ENCODE measurements at places on chromosomes 6 and 20.

GRCh38 chr6:156595476-156595875 lies 181.7 kb upstream of the ARID1B start:
- H3K27ac ChIP-seq: peak overlapping the region; percentile 38
- H3K4me3 ChIP-seq: no peak overlapping the region
- no peaks in the 10 kb centered on the region for H3K36me3 ChIP-seq
- no peak for DNase-seq

DNA sequence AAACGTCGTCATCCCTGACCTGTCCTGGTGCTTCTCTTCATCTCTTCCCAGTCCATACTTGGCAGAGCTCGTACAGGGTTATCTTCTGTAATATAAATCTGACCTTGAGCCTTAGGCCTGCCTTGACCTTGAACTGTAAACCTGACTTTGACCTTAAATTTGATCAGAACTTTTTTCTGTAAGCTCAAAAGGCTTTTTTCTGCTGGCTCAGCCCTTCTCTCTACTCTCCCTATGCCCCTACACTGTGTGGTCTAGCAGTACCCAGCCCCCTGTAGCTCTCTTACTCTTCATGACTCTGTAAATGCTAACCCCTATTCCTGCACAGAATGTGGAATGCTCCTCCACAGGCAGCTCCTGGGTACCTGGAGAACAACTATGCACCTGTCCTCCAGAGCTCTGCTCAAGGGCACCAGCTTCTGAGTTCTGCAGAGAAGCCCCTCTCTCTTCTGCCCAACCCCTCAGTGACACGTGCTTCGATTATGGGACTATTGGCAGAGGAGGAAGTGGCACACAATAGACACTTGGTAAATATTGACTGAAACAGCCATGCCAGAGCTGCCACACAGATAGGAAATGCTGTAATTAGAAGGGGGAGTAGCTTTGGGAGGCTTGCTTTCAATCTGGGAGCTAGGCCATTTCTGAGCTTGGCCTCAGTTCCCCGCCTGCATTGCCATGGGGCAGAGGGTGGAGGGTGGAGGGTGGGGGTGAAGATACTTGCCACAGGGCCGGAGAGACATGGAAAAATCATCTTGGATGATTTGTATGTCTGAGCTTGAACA lies 15.4 kb downstream of the SNPH start:
- no peak overlapping the region for H3K4me3 ChIP-seq
- no peak overlapping the region for H3K27ac ChIP-seq
- H3K4me1 ChIP-seq: peaks cover 22% of the 10 kb centered on the region

GRCh38 chr20:53847837-53848170 lies 222.6 kb downstream of the BCAS1 start:
- H3K27me3 ChIP-seq: no peaks in the 10 kb centered on the region

- DNase-seq: peak; percentile 28
- no peak overlapping the region for H3K27ac ChIP-seq
- peaks cover 1% of the 10 kb centered on the region for H3K4me1 ChIP-seq
- peaks cover 3% of the 10 kb centered on the region for H3K36me3 ChIP-seq
- no peak overlapping the region for H3K4me3 ChIP-seq
- no peaks in the 10 kb centered on the region for H3K27me3 ChIP-seq
Measured at GRCh38 chr6:130037207-130037811, 18.9 kb downstream of the L3MBTL3 start.

DNA sequence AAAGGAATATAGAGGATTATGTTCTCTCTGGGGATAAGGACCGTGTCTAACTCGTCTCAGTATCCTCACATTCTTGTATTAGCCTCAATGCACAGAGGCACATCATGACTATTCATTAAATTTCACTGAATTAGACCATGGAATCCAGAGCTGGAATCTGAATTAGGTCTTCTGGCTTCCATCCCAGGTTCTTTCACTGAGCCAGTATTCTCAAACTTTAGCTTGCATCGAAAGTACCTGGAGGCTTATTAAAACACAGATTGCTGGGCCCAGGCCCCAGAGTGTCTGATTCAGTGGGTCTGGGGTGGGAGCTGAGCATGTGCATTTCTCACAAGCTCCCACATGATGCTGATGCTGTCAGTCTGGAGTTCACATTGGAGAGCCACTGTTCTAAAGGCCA lies 142.0 kb downstream of the UST start:
- H3K4me1 ChIP-seq: peaks cover 3% of the 10 kb centered on the region
- H3K4me3 ChIP-seq: no peak overlapping the region
- H3K27me3 ChIP-seq: no peaks in the 10 kb centered on the region
- H3K27ac ChIP-seq: no peak overlapping the region
- DNase-seq: no peak

DNA sequence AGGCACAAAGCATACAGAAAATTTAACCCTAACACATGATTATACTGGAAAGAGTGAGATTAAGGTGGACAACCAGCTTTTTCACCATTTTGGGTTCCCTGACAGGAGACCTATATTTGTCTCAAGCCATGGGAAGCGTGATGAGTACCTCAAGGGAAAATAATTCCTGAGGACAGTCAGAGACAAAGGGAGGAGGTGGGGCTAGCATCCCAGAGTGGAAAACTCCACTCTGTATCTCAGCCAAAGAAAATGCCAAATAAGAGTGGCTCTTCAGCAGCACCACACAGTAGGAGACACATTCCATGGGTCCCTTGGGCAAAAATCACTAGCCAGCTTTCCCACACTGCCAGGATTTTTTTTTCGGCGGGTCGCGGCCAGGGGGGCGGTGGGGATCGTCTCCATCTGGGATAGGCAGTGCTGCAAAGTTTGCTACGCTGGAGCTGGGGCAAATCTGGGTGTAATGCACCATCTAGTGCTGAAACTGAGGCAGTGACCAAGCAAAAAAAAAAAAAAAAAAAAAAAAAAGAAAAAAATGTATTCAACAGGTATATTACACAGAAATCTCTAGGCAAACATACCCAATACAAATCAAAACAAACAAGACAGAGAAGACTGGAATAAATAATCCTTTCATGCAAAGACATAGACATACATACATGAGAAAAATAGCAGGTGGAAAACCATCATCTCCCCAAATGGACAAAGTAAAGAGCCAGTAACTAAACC lies 77.3 kb upstream of the SLC35F1 start:
- no peaks in the 10 kb centered on the region for H3K4me1 ChIP-seq
- peak overlapping the region; percentile 47 for H3K27ac ChIP-seq
- no peaks in the 10 kb centered on the region for H3K27me3 ChIP-seq
- peak overlapping the region; percentile 72 for H3K4me3 ChIP-seq

DNA sequence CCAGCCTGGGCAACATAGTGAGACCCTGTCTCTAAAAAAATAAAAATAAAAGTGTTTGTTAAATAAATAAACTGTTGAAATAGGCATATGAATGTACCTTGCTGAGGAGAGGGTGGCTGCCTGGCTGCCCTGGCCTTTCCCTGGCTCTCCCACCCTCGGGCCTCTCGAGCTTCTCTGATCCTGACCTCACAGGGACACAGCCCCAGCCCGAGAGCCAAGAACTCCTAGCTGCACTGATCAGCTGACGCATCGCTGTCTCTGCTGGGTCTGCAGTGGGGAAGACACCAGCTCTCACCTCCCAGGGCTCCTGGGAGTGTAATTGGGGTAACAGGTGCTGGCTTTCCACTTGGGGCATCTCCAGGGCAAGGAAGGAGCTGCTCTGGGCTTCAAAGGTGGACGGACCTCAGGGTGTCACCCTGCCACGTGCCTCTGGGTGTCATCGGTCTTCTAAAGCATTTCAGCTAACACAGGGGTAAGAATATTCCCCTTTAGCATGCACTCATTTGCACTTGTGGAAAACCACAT lies 6.9 kb downstream of the TCF15 start:
- no peak overlapping the region for H3K27ac ChIP-seq
- no peaks in the 10 kb centered on the region for H3K4me1 ChIP-seq
- H3K27me3 ChIP-seq: peaks cover 67% of the 10 kb centered on the region

- H3K27ac ChIP-seq: no peak overlapping the region
- no peaks in the 10 kb centered on the region for H3K4me1 ChIP-seq
- DNase-seq: no peak
- H3K36me3 ChIP-seq: no peaks in the 10 kb centered on the region
Measured at GRCh38 chr20:59666586-59666985, 62.2 kb downstream of the PHACTR3 start.

- peaks cover 7% of the 10 kb centered on the region for H3K27me3 ChIP-seq
- H3K27ac ChIP-seq: no peak overlapping the region
- H3K4me1 ChIP-seq: no peaks in the 10 kb centered on the region
- H3K4me3 ChIP-seq: no peak overlapping the region
- peak; percentile 52 for DNase-seq
Measured at GRCh38 chr6:24991810-24992467, 56.2 kb upstream of the RIPOR2 start.

GRCh38 chr6:33926451-33926850 lies 122.6 kb upstream of the MLN start:
- peaks cover 2% of the 10 kb centered on the region for H3K4me1 ChIP-seq
- H3K27ac ChIP-seq: no peak overlapping the region
- DNase-seq: peak; percentile 4
- no peaks in the 10 kb centered on the region for H3K36me3 ChIP-seq

GRCh38 chr6:11398451-11399326 lies 138.9 kb upstream of the TMEM170B start:
- H3K4me1 ChIP-seq: peaks cover 2% of the 10 kb centered on the region
- H3K4me3 ChIP-seq: no peak overlapping the region
- no peaks in the 10 kb centered on the region for H3K36me3 ChIP-seq
- DNase-seq: peak; percentile 40

DNA sequence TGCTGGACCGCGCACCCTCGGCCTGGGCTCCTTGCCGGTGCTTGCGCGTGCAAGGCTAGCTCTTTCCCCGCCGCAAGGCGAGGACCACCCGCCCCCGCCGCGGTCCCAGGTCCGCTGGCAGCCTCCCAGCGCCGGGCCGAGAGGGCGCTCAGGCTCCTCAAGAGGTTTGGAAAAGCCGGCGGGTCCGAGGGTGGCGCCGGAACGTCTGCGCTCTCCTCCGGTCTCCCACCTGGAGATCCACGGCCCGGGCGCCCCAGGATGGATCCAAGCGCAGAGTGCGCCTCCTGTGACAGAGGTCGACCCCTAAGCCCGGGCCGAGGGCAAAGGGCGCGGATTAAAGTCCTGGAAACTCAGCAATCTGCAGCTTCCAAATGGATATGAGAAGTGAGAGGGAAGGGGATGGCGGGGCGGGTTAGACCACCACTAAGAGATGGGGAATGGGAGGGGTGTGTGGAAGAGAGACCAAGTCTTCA lies 575 bp upstream of the MICAL1 start:
- H3K36me3 ChIP-seq: peaks cover 29% of the 10 kb centered on the region
- peaks cover 20% of the 10 kb centered on the region for H3K4me1 ChIP-seq
- DNase-seq: no peak
- no peak overlapping the region for H3K27ac ChIP-seq
- peak overlapping the region; percentile 95 for H3K4me3 ChIP-seq

DNA sequence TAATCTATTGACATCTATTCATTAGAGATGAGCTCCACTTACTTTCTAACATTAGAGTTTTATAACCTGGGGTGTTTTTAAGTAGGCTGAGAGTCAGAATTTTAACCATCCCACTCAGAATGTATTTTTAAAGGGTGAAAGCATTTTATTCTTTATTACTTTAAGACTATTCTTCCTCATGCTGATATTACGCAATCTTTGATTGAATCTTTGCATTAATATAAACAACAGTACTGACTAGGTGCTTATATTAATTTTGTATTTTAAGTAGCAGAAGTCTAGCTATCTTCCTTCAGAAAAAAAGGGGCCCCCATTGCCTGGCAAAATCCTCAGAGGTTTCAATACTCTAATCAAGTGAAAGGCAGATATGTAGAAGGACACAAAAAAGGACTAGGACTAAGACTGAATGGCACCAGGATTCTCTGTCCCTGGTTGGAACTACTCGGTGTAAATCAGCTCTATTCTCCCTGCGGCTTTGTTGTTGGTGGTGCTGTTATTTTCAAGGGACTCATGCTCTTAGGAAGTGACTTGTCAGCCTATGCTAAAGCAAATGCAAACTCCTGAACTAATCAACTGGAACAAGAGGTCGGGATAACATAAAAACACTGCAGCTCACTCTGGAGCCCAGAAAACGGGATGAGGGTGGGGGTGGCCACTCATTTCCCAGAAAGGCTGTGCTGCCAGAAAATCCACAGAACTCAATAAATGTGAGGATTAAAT lies 1324.4 kb downstream of the GRIK2 start:
- H3K27ac ChIP-seq: no peak overlapping the region
- H3K4me3 ChIP-seq: no peak overlapping the region
- no peak for DNase-seq
- no peaks in the 10 kb centered on the region for H3K27me3 ChIP-seq
- no peaks in the 10 kb centered on the region for H3K36me3 ChIP-seq

DNA sequence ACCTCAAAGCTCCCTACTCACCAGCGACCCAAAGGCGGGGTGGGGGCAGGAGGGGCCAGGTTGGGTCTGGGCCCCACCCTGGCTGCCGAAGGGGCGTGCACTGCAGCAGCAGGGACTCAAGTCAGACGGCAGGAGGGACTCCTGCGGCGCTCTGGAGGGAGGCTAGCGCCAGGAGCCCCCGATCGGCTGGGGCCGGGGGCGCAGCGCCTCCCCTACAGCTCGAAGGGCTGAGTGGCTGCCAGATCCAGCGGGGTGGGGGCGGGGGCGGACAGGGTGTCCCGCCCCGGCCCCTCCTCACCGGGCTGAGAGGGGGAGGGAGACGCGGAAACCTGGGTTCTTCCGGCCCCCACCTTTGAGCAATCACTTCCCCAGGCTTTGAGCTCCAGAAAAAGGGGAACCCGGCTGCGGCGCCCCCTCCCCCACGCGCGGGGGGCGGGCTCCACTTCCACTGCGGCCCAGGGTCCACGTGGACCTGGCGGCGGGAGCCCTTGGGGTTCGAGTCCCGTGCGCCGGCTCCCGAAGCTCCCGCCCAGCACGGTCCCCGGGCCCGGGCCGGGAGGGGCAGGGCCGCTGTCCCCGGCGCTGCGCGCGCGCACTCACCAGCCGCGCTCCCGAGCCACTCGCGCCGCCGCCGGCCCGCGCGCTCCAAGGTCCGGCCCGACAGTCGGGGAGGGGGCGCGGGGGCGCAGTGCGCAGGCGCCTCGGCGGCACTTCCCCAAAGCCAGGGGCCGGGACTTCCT lies at the start of gene RGS19:
TSS of gene RGS19 (minus strand) at position 246 of the 740 bp plus-strand sequence. CDS start 2,632 bp downstream, outside the sequence.
- no peaks in the 10 kb centered on the region for H3K36me3 ChIP-seq
- H3K4me1 ChIP-seq: peaks cover 46% of the 10 kb centered on the region

- H3K36me3 ChIP-seq: no peaks in the 10 kb centered on the region
- no peaks in the 10 kb centered on the region for H3K27me3 ChIP-seq
- H3K4me3 ChIP-seq: no peak overlapping the region
- no peak overlapping the region for H3K27ac ChIP-seq
Measured at GRCh38 chr6:143608906-143609305, 68.9 kb upstream of the PHACTR2 start.

- peaks cover 5% of the 10 kb centered on the region for H3K4me1 ChIP-seq
- peaks cover 7% of the 10 kb centered on the region for H3K27me3 ChIP-seq
Measured at GRCh38 chr20:60209048-60209447, 250.8 kb downstream of the CDH26 start.

DNA sequence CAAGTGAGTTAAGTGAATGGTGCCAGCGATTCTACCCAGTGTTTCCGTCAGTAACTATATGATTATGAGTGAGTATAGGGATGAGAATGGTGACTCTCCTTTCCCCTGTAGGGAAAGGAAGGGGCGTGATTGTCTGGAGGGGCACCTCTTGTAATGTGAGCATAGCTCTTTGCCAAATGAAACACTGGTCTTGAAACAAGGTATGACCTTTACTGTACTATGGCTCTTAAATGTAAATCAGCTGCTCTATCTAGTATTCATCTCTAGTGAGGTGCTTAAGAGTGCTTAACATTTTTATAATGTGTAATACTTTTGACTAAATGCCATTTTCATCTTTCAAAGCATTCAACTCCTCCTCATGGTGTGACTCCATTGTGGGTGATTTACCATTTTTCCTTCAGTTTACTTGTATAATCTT lies 11.0 kb downstream of the PANK2 start:
- no peaks in the 10 kb centered on the region for H3K27me3 ChIP-seq
- H3K4me1 ChIP-seq: peaks cover 12% of the 10 kb centered on the region
- no peak overlapping the region for H3K4me3 ChIP-seq
- DNase-seq: no peak
- H3K36me3 ChIP-seq: peaks cover 2% of the 10 kb centered on the region
- H3K27ac ChIP-seq: no peak overlapping the region
